ENCODE measurements at places on chromosomes 7 and 10.
A peak's percentile ranks its signal among the peaks of the same experiment; 100 is the strongest.

- no peak for DNase-seq
Observed at GRCh38 chr10:775245-776075, 86.0 kb upstream of the DIP2C start.

DNA sequence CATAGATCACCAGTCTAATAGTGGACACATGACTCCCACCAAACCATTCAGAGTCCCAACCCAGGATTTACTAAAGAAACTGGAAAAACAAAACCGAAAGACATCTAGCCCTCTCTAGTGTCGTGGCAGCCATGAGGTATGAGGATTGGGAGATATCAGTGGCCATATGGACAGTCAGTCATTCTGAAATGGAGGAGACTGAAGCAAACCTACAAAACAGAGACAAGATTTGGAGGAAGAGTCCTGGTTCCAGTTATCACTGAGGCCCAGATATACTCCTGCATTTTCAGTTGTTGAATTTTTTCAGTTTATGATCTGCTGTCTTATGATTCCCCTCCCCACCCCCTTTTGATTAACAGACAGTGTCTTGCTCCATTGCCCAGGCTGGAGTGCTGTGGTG, 9.1 kb upstream of the RALA start:
- DNase-seq = no peak

- no peak for DNase-seq
Observed at GRCh38 chr10:77591238-77591880, 46.2 kb downstream of the KCNMA1 start.

- no peak for DNase-seq
Observed at GRCh38 chr7:95840953-95841950, 68.9 kb downstream of the DYNC1I1 start.

GRCh38 chr10:54203401-54203800, 597.6 kb downstream of the PCDH15 start:
- no peak for DNase-seq

GRCh38 chr10:88848499-88848898, 3.1 kb downstream of the ANKRD22 start:
- no peak for DNase-seq

- DNase-seq = no peak
Observed at GRCh38 chr7:37820708-37821468, 27.5 kb upstream of the NME8 start.

GRCh38 chr10:35377050-35377728, 40.9 kb downstream of the CCNY start:
- DNase-seq = no peak

DNA sequence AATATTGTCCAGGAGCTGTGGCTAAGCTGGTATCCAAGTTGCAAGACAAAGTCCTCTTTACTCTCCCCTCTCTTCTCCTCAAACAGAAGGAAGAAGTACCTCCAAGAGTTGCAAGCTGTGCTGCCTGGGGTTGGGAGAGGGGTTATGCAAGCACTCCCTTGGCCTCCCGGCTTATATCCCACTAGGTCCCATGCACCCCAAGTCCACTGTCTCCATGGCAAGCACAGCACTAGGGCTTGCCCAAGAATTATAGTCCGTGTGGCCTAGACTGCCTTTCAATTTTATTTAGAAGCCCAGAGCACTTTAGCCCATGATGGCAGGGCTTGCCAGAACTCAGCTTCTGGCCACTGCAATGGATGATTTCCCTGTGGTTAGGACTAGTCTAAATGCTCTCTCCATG, 40.4 kb upstream of the TECTB start:
- DNase-seq = no peak

DNA sequence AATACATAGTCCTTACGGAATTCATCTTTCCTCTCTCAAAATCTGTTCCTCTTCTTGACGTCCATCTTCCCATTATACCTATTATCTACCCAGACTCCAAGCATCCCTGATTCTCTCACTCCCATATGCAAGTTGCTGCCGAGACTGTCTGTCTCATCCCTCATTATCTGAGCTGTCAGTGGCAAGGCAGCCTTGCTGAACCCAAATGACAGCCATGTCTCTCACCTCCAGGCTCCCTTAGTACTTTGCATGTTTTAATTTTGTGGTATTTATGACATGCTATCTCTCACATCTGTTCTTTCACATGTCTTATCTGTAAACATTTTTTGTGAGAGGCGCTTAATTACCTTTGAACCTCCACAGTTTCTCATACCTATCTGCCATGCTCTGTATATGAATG, 54.4 kb upstream of the IFRD1 start:
- no peak for DNase-seq

GRCh38 chr10:103467406-103467805, 8.7 kb upstream of the CALHM1 start:
- no peak for DNase-seq

GRCh38 chr10:24952707-24953645, 570 bp upstream of the PRTFDC1 start:
- peak; percentile 48 for DNase-seq

- DNase-seq = no peak
Observed at GRCh38 chr10:70786799-70787415, 1.7 kb upstream of the TBATA start.

DNA sequence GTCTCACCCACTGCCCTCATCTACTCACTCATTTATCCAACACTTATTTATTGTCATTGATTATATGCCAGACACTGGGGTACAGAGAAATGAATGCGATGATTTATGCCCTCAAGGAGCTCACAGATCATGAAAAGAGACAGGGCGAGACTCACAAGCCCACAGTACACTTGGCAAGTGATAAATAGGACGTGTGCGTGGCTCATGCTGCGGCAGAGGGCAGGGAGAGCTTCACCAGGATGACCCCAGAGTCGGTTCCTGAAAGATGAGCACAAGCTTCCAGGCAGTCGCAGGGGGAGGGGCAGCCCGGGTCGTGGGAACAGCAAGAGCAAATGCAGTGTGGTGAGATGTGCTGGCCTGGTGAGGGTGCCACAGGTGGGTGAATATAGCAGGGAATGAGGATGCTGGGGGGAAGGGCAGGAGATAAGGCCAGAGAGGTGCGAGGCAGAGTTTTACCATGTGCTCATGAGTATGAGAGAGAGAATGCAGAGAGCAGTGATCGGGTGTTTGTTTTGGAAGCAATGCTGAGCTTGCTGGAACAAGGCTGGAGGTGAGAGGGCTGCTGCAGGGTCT, 70.9 kb downstream of the ATXN7L1 start:
- no peak for DNase-seq

GRCh38 chr10:105615715-105616365, 974.8 kb downstream of the SORCS3 start:
- no peak for DNase-seq

DNA sequence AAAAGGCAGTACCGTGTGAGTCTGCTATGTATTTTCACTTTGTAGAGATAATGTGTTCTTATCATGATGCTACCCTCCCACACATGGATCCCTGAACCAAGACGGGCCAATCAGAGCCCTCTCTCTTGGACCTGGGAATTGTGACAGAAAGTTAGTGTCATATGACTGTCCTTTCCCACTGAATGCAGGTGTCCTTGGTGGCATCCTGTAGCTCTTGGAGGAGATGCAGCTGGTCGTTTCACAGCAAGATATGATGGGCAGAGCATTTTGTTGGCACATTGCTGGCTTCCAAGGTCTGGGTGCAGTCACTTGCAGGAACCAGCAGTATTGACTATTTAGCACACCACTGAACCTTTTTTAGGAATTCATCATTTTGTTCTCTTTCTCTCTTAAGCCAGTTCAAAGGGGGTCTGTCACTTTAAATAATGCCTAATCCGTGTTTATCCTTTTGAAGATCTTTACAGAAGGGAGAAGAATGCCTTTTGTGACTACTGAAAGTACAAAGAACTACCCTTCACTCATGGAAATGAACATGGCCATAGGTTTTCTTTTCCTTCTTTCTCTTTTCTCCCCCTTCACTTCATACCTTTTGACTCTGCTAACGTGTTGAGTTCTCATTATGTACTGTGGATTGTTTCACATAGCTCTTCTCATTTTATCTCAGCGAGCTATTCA, 125.1 kb downstream of the PLXDC2 start:
- no peak for DNase-seq

DNA sequence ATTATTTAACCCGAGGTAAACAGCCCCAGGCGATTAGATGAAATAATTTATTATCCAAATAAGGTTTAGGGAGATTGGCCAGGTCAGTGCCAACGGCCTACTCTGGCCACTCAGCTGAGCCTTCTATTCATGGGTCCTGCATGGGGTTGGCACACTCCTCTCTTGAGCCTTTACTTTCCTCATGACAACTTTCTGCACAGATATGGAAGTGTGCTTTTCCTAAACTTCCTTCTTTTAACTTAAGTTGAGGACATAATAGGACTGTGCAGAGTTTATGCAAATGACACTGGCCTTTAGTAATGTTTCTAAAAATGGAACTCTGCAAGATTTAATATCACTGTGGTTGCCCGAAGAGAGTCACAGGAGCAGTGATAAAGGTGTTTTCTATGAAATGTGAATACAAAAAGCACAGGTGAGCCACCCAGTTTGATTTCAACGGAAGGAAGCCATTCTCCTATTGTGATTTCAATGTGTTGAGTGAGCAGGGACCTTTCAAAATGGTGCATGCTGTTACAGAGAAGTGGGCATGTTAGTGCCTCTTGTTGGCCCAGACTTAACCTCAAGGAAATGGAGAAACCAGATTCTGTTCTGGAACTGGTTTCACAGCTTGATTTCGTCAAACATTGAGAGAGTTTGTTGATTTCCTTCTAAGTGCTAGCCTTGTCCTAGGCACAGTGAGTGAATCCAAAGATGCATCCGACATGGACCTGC, 55.7 kb downstream of the LYZL2 start:
- DNase-seq = no peak

- no peak for DNase-seq
Observed at GRCh38 chr10:44571701-44572100, 186.8 kb upstream of the CXCL12 start.

- no peak for DNase-seq
Observed at GRCh38 chr7:130733931-130734814, at the start of gene KLF14. Gene KLF14 (minus strand): TSS chr7:130734207. CDS start chr7:130734033, 174 bp downstream.

DNA sequence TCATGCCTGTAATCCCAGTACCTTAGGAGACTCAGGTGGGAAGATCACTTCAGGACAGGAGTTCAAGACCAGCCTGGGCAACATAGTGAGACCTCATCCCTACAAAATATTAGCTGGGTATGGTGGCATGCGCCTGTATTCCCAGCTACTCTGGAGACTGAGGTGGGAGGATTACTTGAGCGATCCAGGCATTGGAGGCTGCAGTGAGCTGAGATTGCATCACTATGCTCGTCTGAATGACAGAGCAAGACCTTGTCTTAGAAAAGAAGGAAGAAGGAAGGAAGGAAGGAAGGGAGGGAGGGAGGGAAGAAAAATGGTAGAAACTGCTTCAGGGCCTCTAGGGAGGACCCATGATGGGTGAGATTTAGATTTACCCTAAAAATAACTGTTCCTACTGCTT, 112.3 kb downstream of the SPDYE5 start:
- no peak for DNase-seq

- no peak for DNase-seq
Observed at GRCh38 chr7:123004931-123005330, 9.4 kb upstream of the TAS2R16 start.

DNA sequence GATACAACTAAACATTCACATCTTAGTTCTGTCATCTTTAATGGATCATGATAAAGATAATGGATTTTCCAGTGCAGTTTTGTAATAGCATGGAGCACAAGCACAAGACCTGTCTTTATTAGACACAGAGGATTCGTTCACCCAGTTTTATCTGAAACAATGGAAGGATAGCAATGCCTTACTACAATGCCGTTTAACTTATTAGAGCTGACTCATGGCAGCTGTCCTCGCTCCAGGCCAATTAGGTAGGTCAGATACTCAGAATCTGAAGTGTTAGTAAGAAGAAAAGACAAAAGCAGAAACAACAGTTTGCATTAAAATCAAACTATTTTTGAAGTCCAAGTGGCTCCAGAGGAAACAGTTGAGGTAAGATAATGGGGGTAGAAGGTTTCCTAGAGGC, 12.8 kb downstream of the OR13A1 start:
- DNase-seq = no peak

- DNase-seq = no peak
Observed at GRCh38 chr10:90856964-90857634, 740 bp downstream of the HTR7 start.

- DNase-seq = no peak
Observed at GRCh38 chr7:16719699-16720098, 33.9 kb upstream of the TSPAN13 start.

- DNase-seq = no peak
Observed at GRCh38 chr10:121152033-121152432, 300.9 kb downstream of the WDR11 start.

All from anterior cingulate cortex (tissue), 58 donors.